Kidney (tissue), 22 donors: ENCODE measurements at places on chromosomes 3 and 15.
A peak's percentile ranks its signal among the peaks of the same experiment; 100 is the strongest.

DNA sequence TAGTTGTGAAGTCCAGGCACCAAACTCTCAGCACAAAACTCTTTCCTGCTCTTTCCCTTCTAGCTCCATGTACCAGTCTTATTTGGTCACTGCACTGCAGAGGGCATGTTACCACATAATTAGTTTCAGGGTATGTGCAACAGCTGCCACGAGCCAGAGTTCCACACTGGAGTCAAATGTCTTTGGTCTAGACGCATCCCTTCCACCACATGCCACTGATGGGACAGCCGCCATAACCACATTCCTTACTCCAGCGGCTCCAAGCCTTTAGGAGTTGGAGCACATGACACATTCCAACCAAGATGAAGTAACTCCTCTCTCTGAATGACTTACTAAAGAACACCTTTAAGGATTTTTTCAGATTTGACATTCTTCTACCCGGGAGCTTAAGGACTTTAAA, 153.4 kb downstream of the ERC2 start:
- DNase-seq: peak; percentile 30

DNA sequence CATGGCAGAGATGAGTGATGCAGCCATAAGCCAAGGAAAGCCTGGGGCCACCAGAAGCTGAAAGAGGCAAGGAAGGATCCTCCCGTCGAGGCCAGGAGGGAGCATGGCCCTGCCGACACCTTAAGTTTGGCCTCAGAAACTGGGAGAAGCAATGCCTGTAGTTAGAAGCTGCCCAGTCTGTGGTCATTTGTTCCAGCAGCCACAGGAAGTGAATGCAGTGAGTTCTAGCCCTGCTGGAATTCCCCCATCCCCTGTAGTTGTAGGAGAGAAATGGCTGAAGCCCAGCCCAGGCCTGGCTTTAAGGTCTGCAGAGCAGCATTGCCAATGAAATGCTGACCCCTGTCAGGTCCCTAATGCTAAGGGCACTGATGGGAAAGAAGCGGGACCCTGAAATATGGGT, 12.2 kb upstream of the CHSY1 start:
- DNase-seq: no peak

DNA sequence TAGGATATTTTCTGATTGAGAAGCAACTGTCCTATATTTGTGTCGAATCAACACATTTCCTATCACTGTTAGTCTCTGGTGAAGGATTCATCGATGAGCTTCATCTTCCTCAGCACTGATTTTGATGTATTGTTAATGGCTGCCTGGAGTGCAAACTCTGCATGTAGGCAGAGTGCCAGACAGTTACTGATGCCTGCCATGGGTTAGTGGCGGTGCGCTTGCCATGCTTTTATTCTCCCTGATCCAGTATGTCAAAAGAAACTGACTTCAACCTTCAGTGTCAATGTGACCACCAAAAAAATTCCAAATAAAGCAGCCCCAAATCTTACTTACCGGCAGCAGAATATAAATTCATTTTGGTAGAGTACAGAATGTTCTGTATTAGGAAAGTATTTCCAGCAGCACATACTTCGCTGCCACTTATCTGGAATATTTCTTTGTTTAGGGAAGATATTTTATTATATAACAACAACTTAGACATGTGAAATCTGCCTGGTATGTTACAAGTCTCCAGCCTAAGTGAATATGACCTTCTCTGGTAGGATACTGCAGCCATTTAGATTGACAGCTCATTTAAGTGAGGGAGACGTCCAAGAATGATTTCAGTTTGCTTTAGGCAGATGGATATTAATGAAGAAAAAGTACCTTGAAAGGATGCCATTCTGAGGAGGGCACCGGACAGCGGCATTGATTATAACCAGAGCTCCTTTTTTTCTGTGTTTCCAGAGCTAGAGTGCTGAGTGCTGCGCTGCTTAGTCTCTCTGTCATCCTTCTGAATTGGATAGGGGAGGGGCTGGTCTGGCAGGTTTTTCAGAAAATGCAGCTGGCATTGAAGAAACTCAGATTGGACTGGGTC, 59.9 kb downstream of the ARHGEF26 start:
- DNase-seq: no peak

DNA sequence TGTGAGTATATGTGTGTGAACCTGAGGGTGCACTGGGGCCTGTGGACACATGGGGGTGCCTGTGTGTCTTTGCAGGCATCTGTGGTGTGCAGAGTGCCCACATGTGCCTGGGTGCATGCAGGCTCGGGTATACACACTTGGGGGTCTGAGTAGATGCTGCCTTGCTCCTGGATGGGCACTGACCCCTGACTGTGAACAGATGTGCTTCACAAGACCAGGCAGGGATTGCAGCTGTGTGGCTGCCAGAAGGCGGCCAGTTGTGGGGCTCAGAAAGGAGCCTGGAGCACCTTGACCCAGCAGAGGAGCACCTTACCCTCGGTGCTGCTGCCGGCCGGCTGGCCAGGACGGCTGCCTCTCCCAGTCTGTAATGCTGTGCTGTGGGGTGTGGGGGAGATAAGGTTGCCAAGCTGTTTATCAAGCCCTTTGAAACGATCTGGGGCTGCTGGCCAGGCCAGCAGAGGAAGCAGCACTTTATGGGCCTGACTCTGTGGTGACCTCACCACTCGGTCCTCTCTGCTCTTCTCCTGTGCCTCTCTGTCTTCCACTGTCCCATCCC, 55.5 kb upstream of the MRPS22 start:
- DNase-seq: no peak

- peak; percentile 46 for DNase-seq
Measured at GRCh38 chr3:197950677-197951061, 679 bp downstream of the RPL35A start.

- no peak for DNase-seq
Measured at GRCh38 chr3:154361099-154361498, 36.8 kb upstream of the DHX36 start.

- no peak for DNase-seq
Measured at GRCh38 chr3:4147556-4148118, 155.5 kb upstream of the SETMAR start.

- DNase-seq: peak; percentile 93
Measured at GRCh38 chr3:4355401-4356219, 52.4 kb downstream of the SETMAR start.

- DNase-seq: no peak
Measured at GRCh38 chr15:52518487-52519371, 10.0 kb downstream of the MYO5A start.

DNA sequence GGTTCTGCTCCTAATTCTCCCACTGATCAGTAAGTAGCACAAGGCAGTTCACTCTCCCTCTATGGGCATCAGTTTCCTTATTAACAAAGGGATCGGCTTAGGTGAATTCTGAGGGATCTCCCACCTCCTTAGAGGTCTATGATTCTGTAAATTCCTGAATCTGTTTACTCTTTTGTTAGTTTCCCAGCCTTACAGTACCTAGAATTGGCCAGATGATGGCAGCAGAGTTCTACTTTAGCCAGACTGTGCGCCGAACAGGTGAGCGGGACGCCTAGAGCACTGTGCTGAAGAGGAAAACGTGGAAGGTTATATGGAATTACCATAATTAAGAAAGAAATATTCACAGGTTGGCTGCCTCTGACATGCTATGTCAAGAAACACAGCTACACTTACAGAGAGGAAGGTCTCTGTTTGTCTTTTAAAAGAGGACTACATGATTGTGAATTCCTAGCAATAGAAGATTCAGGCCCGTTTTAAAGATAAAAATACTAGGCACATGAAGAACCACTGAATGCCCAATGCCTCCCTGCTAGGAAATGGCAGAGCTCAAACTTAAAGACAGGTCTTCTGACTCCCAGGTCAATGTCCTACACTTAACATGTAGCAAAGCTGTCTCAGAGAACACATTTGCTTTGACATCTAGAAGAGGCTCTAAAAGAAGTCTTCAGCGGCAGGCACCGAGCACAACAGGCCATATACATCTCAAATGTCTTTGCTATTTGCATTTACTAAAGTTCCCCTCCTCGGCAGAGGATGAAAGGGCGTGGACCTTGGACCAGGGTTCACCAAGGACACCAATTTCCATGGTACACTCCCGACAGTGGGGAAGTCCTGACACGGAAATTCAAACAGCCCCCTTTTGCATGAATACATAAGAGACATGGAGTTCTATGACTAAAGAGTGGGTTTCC, 259.9 kb downstream of the FGF12 start:
- DNase-seq: peak; percentile 62

- DNase-seq: peak; percentile 85
Measured at GRCh38 chr15:48393645-48394506, 62.6 kb downstream of the DUT start.

GRCh38 chr3:47865192-47865591, 62.3 kb downstream of the DHX30 start:
- no peak for DNase-seq

DNA sequence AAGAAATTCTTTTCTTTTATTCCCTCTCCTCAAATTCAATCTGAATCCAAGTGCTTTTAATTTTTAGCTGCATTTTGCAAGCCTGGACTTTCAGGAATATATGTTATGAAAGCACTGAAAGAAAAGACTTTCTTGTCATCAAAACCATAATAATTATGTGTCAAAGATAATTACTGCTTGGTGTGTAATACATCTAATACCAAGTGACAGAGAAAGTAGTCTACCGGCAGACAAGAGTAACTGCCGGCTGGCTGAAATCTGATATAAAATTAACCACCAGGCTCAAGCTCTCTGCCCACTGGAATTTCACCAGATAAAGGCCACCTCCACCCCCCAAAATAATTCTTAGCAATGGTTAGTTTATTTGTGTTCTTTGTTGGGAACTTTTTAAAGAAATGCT, 220.9 kb upstream of the CDIN1 start:
- peak; percentile 26 for DNase-seq

- DNase-seq: no peak
Measured at GRCh38 chr3:65924762-65925161, 114.0 kb downstream of the MAGI1 start.

- DNase-seq: no peak
Measured at GRCh38 chr3:194761384-194761783, 75.7 kb downstream of the FAM43A start.

DNA sequence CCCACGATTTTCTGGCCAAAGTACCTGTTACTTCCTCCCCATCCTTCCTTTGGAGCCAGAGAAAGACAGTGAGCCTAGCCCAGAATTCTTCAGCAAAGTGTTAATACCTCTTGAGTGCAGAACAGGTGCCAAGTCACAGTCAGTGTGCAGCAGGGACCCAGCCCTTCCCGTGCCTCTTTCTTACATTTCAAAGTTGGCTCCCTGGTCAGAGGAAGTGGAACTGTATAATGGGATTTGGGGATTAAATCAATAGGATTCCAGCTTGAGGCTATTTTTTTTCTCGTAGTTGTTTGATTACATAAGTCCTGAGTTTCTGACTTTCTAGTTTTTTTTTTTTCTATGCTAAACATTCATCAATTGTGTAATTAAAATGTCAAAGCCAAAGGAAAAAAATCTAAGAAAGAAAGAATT, 52.6 kb upstream of the ABHD10 start:
- no peak for DNase-seq

DNA sequence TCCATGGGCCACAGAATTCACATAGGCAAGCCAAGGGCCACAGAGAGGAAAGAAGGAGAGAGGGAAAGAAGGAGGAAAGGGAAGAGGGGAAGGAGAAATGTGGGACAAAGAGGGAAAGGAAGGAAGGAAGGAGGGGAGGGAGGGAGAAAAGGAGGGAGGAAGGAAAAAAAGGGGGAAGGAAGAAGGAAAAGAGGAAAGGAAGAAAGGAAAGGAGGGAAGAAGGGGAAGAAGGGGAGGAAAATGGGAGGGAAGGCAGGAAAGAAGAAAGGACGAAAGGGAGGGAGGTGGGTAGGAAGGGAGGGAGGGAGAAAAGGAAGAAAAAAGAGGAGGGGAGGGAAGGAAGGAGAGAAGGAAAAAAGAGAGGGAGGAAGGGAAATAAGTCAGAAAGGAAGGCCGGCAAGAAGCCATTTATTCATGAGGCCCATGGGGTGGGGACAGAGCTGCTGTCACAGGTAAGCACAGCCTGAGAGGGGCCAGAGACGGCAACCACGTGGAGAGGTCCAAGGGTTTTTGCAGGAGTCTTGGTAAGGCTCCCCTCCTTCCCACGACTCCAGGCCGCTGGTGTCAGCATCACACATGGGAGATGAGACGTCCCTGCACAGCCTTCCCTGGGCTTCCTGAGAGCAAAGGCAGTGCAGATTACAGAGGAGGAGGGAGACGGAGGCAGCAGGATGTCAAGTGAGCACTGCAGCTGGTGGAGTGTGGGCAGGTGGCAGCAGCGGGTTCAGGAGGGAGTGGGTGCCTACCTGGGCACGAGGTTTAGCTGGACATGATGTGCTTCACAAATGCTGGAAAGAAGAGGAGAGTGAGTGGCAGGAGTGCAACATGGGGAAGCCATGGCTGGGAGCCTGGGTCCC, 5.5 kb downstream of the MYL3 start:
- DNase-seq: no peak

DNA sequence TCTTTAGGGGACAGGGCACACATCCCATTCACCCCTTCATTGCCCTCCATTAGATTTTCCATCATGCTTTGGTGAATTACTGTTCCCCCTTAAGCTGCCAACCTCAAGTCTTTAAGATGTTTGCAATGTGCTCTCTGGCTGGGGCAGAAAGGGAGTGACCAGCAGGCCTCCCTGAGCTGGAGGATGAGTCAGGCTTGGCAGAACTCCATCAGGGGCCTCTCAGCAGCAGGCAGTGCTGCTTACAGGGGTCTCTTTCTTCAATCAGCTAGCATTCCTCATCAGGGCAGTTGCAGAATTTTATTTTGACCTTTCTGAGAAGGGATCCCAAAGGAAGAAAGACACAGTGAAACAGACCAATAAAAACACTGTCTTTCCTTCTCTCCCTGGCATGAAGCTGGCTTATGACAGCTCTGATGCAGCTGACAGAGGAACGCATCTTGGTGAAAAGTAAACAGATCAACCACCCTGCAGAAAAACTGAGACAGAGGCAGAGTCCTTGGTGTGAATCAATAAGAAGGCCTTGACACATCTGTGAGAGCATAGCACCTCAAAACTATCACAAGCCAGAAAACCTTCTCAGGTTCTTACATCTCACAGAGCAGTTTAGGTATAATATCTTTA, 88.7 kb upstream of the MRPL3 start:
- peak; percentile 36 for DNase-seq

DNA sequence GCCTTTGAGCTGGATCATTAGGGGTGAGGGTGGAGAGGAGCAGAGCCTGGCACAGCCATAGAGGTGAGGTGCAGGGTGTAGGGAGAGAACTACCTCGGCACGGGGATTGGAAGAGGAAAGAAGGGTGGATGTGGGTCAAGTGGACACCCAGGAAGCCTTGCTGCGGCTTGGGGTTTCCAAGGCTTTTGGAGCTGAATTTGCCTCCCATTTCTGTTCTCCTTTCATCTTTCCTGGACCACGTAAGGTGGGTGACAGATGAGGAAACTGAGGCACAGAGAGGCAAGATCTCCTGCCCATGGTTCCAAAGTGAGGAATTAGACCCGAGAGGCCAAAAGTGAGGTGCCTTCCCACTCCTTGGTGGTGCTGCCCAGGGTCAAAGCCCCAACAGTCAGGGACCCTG, 35.4 kb upstream of the SFMBT1 start:
- DNase-seq: no peak
